ENCODE measurements at places on chromosomes 3 and 15. TPM values are rescaled to one million over a fixed set of nuclear protein-coding genes. Genes with fewer than 3 reads are reported as not detected.

The MAP6D1 gene
- 1.0 TPM for total RNA-seq

GRCh38 chr3:194139071-194139813, 3.3 kb downstream of the HES1 start:
- DNase-seq, result no peak

GRCh38 chr3:194588741-194589140, 44.5 kb downstream of the TMEM44 start:
- no peak for DNase-seq

DNA sequence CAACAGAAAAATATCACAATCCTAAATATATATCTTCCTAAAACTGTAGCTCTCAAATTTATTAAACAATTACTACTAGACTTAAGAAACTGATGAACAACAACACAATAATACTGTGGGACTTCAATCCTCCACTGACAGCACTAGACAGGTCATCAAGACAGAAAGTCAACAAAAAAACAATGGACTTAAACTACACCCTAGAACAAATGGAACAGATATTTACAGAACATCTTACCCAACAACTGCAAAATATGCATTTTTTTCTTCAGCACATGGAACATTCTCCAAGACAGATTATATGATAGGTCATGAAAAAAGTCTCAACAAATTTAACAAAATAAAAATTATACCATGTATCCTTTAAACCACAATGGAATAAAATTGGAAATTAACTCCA, 133.4 kb downstream of the PLCH1 start:
- no peak for DNase-seq

- DNase-seq, result no peak
Measured at GRCh38 chr3:4786431-4786830, 192.8 kb upstream of the BHLHE40 start.

The ERICH6 gene
- not detected for total RNA-seq

- DNase-seq, result no peak
Measured at GRCh38 chr3:77081240-77081661, 41.4 kb downstream of the ROBO2 start.

The ST6GAL1 gene
- 223 TPM for total RNA-seq

DNA sequence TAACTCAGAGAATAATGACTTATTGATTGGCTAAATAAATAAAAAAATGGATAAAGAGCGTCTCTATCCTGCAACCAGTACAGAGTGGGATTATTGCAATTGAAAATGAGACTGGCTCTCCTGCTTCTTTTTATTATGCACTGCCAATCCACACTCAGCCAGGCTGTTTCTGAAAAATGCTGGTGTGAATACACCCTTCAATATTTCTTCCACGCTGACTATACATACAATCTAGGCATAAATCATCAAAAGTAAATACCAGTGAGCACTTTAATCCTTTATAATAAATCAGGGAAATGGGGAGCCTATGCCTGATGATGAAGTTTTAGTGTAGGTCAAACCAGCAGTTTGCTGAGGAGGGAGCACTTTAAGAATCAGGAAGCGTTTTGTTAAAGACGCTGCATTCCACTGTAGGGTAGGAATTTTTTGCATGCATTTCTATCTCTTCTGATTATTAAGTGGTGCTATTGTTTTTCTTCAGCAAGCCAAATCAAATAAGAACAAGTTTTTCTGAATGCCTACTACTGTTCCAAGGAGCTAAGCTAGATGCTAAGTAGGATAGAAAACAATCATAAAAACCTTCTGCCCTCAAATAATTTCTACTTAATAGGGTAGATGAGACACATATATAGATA, 781.5 kb downstream of the TBL1XR1 start:
- DNase-seq, result no peak

The IL17RC gene
- 0.39 TPM for total RNA-seq

DNA sequence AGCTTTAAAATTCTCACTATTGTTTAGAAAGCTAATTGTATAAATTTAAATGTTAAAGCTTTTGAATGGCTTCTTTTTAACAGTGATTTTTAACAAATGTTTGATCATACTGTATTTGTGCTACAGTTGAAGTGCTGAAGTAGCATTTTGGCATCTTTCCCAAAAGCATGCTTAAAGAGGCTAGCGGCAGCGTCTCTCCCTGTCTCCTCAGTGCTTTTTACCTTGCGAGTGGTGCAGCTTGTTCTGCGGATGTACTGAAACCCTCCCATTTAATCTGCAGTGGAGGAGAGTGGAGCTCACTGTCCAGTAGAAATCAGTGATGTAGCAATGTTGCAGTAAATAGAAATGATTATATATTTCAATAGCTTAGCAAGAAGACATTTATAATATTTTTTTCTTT, 43.7 kb downstream of the LRRC49 start:
- DNase-seq, result no peak

DNA sequence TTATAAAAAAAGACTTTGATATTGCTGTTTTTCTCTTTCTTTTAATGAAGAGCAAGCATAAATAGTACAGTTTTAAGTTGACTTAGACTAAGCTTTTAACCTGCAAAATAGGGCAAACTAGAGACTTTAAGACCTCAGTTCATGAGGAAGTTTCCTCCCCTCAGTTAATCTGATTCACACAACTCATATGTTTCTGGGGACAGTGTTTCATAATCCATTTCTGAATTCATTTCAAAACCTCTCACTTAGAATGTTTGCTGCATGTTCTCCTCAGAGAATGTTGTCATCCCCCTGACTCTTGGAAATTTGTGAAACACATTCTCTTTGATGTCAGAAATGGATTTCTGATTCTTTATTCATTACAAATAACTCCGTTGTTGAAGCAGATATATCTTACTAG, 79.3 kb upstream of the SKOR1 start:
- no peak for DNase-seq

DNA sequence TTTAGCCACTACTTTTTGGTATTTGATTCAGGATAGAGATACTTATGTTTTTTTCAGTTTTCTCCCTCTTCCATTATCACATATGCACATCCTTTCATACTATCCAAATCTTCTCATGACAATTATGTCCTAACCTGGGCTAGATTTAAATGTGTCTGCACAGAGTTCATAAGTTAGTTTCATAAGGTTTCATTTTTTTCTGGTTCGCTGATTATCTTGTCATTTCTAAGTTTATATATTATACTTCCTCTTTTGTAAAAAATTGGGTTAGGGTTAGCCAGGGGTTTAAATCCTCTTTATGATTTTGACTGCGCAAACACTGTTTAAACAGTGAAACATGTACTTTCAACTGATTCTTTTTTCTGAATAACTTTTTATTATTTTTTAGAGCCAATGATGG, 148.6 kb downstream of the SST start:
- DNase-seq, result no peak

DNA sequence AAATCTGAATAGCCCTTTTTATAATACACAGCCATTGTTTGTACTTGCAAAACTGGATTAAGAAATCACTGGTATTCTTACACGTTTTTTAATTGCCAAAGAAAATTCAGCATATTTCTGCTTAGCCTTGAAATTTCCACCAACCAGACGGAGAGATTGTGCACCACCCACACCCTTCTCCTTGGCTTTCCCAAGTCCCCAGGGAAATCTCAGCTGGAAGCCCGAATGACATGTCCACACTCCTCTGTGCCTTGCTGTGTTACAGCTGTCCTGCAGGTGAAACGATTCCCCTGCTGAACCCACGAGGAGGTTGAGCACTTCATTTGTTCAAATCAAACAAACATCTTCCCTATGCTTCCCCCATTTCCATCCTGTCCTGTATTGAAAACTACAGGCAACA, 49.6 kb upstream of the PPARG start:
- DNase-seq, result no peak

DNA sequence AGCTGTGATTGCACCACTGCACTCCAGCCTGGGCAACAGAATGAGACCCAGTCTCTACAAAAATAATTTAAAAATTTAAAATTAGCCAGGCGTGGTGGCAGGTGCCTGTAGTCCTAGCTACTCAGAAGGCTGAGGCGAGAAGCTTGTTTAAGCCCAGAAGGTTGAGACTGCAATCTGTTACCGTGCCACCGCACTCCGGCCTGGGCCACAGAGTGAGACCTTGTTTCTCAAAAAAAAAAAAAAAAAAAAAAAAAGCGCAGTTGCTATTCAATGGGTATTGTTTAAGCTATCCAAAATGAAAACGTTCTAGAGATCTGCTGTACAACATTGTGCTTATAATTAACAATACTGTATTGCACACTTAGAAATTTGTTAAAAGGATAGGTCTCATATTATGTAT, 24.0 kb downstream of the ZNF148 start:
- DNase-seq, result no peak

Data from naive thymus-derived CD8-positive, alpha-beta T cell (primary cell).